ENCODE measurements at places on chromosomes 6 and 20.

- no peak for DNase-seq
Observed at GRCh38 chr20:13838664-13839063, 53.8 kb downstream of the NDUFAF5 start.

GRCh38 chr20:35981969-35982368 lies 13.6 kb downstream of the CNBD2 start:
- DNase-seq: no peak

DNA sequence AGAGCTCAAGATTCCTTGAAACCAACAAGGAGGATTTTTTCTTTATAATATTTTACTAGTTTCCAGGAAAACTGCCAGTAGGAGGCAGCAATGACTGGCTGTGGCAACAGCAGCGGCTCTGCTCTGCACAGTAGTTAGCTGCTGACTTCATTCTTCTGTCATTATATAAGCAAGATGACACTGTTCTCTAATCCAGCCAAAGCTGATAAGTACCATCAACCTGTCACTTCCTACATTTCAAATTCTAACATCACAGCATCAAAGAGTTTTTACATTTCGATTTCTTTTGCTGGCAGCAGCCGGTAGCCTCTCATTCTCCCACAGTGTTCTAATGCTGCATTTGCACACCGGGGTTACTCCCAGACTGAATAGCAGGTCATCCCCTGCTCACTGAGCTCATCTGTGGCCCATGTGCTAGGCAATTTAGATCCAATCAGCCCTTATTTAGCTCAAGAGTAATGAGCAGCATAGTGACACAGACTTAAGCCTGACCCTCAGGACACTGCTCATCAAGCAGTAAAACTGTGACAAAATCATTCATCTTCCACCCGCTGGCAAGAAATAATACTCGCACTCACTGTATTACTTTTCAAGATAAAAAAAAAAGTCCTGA lies 67.8 kb downstream of the MMS22L start:
- peak; percentile 79 for DNase-seq

GRCh38 chr20:57579898-57580447 lies 19.1 kb downstream of the PCK1 start:
- no peak for DNase-seq

DNA sequence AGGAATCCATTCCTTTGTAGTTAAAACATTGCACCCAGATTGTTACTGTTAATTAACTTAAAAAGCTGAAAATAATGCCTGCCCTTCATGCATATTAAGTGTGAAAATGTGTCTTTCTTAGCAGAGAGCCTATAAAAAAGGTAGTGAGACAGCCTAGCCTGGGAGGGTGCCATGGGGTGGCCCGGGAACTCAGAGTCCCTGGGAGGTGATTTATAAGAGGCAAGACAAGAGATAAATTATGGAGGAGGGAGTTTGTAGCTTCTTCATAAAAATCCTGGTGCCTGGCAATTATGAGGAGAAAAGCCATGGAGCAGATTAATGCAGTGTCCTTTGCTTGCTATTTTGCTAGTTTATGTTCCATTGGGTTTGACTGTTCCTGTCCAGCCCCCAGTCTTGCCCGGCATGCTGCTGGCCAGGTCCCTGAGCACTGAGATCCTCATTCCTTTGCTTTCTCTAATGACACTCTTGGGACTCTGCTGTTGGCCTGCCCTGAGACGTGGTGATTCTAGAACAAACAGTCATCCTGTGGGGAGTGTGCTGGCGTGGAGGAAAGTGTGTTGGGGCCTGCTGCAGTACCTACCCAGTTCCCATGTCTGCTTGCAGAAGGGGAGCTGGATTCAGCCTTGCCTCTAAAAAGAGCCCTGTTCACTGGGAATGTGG lies 4.2 kb downstream of the MLN start:
- DNase-seq: no peak
